Left renal pelvis (tissue), 4 donors: ENCODE measurements at places on chromosomes 5 and 9. TPM values are rescaled to one million over a fixed set of nuclear protein-coding genes. Genes with fewer than 3 reads are reported as not detected.

DNA sequence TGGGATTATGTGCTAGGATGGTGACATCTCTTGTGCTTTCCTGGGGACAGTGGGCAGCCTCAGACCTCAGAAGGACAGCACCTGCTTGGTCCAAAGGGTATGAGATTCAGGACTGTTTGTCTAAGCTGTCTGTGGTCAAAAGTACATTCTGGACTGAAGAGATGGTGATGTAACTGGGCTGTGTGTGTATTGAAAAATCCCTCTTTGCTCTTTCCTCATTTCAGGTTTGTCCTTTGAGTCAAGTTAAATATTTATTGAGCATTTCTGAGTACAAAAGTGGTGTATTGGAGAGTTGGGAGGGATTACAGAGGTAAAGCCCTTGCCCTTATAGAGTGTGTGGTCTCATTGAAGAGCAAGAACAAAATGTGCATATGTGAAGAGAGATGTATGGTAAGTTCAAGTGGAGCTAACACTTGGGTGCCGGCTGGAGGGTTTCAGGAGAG lies 46.7 kb downstream of the RCL1 start:
- no peak for DNase-seq

DNA sequence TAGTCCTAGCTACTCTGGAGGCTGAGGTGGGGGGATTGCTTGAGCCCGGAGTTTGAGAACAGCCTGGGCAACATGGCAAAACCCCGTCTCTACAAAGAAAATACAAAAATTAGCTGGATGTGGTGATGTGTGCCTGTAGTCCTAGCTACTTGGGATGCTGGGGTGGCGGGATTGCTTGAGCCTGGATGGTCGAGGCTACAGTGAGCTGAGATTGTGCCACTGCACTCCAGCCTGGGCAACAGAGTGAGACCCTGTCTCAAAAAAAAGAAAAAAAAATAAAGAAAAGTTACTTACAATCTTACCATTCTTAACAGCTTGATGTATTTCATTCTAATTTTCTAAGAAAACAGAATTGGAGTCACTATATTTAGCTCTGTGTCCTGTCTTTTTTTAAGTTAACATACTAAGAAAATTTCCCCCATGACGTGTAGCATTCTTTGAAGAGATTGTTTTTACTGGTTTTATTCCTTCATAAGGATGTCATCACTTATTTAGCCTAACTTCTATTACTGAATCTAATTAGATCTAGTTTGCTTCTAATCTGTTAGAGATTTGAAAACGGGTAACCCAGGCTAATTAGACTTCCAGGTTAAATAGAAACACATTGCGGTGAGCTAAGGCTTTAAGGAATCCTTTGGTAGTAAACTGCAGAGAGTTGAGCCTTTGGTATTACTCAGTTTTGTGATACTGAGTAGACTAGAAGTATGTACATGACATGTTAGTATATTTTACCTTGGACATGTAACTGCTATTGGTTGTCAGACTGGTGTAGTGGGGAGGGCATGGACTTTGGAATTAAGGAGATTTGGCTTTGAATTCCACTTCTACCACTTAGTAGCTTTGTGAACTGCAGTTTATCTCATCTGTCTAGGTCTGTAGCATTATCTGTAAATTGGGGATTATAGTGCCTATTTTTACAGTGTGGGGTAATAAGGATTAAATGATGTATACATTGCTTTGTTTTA lies 24.0 kb downstream of the HSPA4 start:
- DNase-seq, result no peak

Gene FRRS1L
- polyA plus RNA-seq, result 4.0 TPM

Gene MRPL22
- 48.7 TPM for polyA plus RNA-seq

Gene SLC24A2
- 0.27 TPM for polyA plus RNA-seq

Gene SLC25A2
- 0.17 TPM for polyA plus RNA-seq

Gene ELOVL7
- polyA plus RNA-seq, result 17.0 TPM
